ENCODE measurements at places on chromosomes 1 and 21.

GRCh38 chr1:235632506-235633401 lies 16.8 kb downstream of the GNG4 start:
- no peak for DNase-seq

- peak; percentile 3 for DNase-seq
Observed at GRCh38 chr1:27489501-27489972, 430 bp downstream of the WASF2 start.

DNA sequence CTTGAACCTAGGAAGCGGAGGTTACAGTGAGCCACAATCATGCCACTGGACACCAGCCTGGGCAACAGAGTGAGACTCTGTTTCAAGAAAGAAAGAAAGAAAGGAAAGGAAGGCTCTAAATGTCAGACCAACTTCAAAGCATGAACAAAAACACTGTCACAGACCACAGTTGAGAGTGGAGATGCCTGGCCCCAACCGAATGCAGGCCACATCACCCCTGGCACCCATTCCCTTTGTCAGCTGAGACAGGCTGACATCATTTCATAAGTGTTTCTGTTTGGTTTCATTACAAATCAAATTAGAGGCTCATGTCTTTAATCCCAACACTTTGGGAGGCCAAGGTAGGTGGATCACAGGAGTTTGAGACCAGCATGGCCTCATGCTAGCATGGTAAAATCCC lies 28.6 kb upstream of the NADK start:
- DNase-seq, result no peak

GRCh38 chr1:71043065-71043464 lies 4.6 kb downstream of the PTGER3 start:
- no peak for DNase-seq

DNA sequence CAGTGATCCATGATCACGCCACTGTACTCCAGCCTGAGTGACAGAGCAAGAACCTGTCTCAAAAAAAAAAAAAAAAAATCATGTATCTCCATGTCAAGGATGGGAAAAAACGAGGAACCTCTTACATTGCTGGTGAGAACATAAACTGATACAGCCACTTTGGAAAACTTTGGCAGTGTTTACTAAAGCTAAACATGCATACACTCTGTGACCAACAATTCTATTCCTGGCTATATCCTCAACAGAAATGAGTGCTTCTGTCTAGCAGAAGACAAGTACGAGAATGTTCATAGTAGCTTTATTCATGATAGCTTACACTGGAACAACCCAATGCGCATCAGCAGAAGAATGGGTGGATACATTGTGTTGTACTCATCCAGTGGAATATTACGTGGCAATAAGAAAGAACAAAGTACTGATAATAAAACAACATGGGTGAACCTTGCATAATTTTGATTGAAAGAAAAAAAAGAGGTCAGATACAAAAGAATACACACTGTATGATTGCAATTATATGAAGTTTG lies 31.5 kb upstream of the SLC6A9 start:
- DNase-seq, result no peak

GRCh38 chr1:160823296-160823695 lies 27.3 kb downstream of the LY9 start:
- DNase-seq, result no peak

DNA sequence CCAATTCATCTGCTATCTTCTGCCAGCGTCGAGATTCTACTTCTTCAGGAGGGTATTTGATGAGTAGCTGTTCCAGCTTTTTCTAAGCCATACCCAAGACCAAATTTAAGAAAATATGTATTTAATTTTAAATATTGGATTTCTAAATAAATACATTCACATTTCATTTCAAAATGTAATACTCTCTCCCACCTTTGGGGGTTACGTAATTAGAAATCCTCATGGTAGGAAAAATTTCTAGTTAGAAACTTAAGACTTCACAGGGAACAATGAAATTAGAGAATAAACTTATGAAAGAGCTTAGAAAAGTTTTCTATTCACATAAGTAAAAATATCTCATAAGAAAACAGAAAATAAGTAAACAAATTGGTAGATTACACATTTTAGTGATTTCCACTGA lies 102.9 kb downstream of the ZZZ3 start:
- DNase-seq, result no peak

DNA sequence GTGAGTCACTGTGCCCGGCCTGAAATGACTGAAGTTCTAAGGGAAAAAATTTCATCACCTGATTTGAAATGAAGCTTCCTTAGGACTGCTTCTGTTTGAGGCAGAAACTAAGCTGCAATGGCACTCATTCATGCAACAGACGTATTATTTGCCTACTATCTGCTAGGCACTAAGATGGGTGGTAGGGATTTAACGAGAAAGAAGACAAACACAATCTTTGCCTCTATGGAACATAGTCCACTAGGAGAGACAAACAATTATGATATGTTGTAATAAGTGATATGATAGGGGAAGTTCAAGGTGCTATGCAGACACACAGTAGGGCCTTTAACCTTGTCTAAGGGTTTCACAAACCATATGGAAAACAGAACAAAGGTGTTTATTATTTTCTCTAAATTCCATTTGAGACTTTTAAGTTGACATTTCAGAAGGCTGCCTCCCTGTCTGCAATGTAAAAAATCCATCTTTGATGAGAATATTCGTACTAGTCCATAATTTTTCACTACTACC lies 11.3 kb downstream of the LIX1L start:
- DNase-seq, result no peak

DNA sequence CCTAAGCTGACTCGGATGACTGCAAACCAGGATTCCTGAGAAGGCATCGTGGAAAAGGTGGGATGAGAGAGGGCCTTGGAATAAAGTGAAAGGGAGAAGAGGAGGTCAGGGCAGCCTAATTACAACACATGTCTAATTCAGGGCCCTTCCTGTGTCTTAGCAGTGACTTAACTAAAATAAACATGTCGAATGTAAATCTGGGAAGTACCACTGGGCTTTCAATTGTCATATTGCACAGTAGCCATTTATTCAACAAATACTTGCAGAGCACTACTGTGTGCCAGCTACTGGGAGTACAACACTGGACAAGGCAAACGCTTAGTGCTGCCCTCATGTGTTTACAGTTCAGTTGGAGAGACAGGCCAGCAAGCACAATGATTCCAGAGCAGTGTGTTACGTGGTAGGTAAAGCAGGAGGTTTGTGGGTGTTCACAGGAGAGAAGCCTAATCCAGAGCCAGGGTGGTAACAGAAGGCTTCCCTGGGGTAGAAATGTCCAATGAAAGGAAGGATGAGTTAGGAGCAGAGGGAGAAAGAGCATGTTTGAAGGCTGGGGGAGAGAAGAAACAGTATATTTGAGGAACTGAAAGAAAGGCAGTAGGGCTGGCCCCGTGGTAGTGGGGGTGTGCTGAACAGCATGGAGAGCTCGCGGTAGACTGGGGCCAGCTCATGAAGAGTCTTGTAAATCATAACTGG lies 38.0 kb upstream of the RASAL2 start:
- DNase-seq, result no peak

DNA sequence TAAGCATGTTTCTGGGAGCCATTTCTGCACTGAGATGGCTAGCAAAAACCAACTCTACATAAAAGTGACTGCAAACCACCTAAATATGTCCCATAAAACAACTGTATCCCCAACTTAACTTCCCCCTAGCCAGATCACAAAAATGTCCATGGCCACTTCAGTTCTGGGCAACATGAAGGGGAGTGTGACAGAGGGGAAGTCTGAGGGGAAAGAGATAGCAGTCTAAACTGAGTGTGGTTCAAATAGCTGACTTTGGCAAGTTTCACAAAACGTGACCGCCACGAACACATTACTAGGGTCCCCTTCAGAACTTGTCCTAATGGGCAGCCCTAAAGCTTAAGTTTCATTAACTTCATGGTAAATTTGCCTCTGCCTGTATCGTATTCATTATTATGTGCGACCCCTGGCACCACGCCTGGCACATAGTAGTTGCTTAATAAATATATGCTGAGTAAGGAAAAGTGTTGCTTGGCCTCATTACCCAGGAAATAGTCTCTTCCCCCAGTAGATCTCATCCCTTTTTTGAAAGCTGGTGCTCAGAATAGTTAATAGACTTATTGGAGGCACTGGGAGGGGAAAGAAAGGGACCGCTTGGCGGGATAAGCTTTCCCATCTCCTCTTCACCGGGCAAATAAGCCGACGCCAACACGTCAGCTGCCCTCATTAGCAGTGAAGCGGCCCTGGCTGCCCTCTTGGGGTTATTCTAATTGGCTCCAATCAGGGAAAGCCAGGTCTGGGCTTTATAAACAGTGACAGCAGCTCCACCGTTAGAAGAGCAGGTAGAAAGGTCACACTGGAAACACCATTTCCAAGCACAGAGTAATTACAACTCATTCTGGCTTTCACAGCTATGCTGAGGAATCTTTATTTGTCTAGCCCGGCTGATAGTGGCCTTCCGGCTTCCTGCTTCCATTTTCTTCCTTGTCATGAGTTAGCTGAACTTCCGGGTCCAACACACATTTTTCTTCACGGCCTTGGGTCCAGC lies 122.1 kb downstream of the LRIG2 start:
- no peak for DNase-seq

DNA sequence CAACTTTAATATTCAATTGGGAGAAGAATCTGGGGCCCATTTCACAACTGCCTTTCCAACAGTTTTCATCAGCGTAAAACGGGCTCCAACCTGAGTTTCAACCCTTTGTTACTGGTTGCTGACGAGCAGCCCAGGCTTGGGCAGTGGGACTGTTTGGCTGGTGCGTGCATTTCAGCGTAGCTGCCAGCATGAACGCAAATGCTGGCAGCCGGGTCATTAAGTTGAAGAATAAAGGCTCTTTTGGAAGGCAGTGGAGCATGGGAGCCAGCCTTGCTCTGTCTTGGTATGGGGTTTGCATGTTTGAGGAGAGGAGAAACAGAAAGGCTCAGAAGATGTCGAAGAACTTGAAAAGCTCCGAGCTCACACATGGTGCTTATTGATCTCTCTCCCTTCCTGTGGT lies 40.7 kb downstream of the WDR3 start:
- DNase-seq, result no peak

Data from stimulated activated CD8-positive, alpha-beta memory T cell treated with anti-CD3 and anti-CD28 coated beads, Interleukin-4, amount 100 ng/mL, for 4 hours (primary cell).